Stimulated activated CD8-positive, alpha-beta memory T cell treated with anti-CD3 and anti-CD28 coated beads, Interleukin-7, amount 100 ng/mL, for 1 hour (primary cell): ENCODE measurements at places on chromosomes 6 and 20.

DNA sequence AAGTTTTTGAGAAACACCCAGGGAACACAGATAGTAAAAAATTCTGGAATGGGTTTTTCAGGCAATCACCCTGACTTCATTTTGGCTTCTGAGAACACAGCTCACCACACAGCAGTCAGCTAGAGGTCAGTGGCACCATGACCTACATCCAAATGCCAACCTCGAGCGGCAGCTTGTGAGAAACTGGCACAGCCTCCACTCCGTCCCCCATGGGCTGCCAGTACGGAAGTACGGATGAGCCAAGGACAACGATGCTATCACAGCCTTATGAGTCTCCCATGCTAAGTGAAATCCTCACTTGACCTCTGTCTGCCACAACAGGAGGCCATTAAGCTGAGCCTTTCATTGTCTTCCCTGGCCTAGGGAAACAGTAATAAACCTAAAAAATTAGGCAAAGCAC is 32.0 kb downstream of the KIF16B start:
- DNase-seq: no peak

- no peak for DNase-seq
These were observed 1090.0 kb downstream of the EPHA7 start for GRCh38 chr6:92329208-92329847.

DNA sequence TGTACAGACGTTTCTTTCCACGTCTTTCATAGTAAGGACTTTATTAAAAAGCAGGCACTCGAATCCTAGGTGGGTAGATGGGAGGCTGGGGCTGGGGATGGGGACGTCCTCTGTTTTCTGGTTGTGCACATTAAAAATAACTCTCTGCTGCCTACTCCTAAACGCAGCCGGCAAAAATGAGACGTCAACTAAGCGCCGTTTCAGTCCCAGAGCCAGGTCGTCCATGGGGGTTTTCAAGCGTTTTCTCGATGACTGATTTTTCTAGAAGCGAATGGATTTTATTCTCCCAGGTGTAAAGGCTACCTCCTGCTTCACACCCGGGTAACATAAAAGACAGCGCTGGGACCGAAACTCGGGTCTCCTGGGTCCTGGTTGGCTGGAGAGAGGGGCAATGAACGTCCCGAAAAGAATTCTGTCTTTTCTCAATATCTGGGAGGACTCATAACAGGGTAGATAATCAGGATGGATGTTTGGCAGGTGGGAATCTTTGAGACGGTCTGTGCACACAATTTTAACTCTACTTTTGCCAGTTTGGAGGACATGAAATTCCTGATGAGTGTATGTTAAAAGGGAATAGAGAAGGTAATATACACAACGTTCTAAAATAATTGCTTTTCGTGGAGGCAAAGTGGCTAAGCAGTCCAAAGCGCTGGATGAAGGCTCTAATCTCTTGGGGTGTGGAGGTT is 25.2 kb downstream of the GPX6 start:
- DNase-seq: no peak

DNA sequence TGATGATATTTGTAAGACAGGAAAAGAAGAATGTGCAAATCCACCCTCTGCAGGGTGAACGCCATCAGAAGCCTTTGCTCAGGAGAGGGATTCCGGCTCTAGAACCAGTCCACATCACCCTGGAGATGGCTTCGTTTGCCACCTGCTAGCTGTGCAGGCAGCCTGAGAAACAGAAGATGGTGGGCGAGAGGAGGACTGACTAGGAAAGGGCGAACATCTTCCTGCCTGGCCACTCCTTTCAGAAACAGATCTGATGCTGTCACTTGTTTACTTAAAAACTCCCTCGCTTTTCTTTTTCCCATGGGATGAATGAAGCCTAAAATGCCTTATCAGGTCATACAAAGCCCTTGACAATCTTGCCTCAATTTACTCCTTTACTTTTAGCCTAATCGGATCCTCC is 1.2 kb downstream of the PTPRA start:
- DNase-seq: no peak

- no peak for DNase-seq
These were observed 134.3 kb downstream of the RTN4IP1 start for GRCh38 chr6:106495014-106495413.

- no peak for DNase-seq
These were observed 14.3 kb upstream of the EPM2A start for GRCh38 chr6:145749632-145750031.

DNA sequence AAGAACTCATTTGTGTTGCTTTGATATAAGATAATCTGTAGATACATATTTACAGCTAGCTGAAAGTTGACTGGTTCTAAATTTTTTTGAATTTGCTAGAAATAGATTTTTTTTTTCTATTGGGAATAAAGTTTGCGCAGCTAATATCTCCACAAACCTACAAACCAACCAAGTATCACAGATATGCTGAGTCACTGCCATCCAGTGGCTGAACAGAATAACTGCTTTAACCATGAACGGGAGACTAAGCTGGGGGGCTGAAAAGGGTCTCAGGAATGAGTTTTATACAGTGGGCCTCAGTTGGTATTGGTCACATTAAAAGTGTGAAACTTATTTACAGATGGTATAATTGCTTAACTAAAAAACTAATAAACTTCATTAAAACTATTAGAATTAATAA is 326.7 kb upstream of the CNR1 start:
- DNase-seq: no peak

DNA sequence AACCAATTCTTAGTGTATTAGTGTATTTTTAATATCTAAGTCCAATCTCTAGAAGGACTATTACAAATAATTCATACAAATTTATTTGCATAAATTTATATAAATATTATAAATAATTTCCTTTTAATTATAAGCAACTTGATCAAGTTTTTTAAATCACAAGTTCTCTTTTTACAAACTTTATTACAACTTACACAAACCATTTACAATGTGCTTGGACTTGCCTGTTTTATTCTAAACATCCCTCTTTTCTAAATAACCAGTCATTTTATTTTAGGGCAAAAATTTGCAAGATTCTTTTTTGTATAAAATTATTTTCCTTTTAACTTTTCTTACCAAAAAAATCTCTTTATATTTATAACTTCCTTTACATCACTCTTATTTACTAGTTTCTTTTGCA is 83.5 kb upstream of the SYNCRIP start:
- DNase-seq: no peak

- no peak for DNase-seq
These were observed 98.6 kb upstream of the SUPT3H start for GRCh38 chr6:45476341-45476740.

- DNase-seq: no peak
These were observed 41.5 kb downstream of the CD83 start for GRCh38 chr6:14159090-14159489.

DNA sequence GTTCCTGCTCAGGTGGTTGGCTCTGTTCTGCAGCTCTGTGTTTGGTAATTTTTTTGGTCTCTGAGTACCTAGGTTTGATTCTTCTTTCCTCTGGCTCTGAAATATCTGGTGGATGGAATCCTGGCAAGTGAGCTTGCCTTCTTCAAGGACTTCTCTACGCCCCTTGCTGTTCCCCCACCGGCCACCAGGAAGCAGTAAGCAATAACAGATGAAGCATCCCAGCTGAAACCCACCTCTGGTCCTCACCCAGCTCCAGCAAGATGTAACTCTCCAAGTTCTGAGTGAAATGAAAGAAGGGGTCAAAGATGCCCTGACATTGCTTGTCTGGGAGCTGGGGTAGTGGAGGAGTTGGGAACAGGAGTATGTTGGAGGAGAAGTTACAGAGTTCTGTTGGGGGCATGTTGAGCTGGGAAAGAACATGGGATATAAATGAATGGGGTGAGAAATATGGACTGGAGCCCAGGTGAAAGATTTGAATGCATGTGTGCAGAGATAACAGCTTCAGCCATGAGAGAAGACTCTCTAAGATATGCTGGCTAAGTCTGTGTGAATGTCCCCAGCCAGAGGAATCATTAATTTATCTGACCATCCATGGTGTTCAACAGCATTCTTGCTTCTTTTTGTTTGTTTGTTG is 51.3 kb upstream of the GLP1R start:
- DNase-seq: no peak

DNA sequence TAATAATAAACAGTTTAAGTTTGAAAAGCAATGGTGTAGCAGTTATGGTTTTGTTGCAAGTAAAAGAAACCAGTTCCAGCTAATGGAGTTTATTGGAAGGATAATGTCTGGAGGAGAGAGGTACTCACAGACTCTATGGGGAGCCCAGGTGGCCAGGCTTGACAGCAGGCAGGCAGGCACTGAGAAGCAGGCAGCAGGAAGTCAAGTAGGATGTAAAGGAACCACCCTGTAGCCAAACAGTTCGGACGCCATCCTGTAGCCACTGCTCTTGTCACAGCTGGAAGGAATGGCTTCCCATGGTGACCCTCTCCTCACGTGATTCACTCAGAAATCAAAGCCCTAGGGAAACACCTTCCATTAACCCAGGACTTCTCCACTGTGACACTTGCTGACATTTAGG is 96.7 kb upstream of the MC3R start:
- DNase-seq: no peak

DNA sequence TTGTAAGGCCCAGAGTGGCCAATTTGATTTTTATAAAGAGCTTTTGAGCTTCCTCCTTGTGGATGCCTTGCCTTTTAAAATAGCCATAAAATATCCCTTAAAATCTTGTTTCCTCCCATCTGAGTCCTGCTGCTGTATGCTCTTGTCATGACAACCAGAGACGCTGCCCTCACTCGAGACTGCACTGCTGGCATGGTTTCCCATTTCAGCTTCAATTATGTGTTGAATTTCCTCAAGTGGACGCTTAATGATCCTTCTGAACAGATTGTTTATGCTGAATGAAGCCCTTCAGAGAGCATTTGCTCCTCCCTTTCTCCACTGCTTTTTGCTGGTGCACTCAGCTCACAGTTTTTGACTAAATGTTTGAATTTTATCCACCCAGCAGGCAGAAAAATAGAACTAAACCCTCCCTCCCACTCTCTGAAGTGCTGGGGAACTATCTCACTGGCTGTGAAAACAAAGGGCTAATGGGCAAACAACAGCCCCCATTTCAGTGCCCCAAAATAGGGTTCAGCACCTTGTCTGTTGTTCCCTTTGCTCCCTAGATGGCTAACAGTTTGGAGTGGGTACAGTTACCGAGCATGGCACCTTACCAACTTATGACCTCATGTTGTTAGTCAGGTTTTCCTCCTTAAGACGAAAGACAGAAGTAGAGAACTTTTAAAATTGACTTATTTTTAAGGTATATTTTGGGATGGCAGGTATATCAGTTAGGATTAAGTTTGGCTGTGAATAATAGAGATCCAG is 45.5 kb upstream of the RNF8 start:
- DNase-seq: no peak

GRCh38 chr6:23091795-23092194 is 522.4 kb downstream of the HDGFL1 start:
- DNase-seq: no peak

GRCh38 chr20:16639027-16639941 is 66.0 kb upstream of the KIF16B start:
- DNase-seq: no peak

DNA sequence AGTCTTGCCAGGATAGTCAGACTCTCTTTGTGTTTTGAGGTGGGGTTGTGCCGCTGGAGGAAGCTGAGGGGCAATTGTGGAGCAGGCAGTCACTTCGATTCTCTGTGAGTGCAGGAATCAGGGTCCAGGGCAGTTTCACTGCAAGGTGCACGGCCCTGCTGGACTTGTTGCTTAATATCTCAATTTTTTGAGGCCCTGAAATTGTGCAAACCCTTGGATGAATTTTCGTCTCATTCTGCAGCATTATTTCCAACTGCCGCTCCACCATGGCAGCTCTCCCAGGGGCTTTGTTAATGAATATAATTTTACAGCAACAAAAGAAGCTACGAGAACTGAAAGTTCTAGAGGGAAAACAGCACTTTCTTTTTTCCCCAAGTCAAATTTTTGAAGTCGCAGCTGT is 531.9 kb downstream of the QKI start:
- no peak for DNase-seq

DNA sequence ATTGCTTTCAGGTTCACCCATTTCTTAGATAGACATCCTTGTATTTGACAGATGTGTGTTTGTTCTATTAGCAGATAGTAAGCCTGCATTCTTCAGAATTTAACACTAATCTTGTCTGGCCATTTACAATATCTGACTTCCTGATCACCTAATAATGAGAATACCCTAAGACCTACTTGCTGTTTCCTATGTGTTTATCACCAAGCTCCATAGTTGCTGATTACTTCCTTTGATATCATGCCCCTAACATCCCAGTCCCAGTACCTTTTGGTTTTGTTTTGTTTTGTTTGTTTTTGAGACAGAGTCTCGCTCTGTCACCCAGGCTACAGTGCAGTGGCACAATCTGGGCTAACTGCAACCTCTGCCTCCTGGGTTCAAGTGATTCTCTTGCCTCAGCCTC is 143.6 kb upstream of the DST start:
- no peak for DNase-seq

GRCh38 chr20:6381887-6382286 is 259.1 kb upstream of the FERMT1 start:
- no peak for DNase-seq

GRCh38 chr6:11917951-11918738 is 94.0 kb upstream of the HIVEP1 start:
- DNase-seq: no peak

GRCh38 chr20:3392756-3393155 is 14.7 kb downstream of the DNAAF9 start:
- DNase-seq: no peak

- DNase-seq: no peak
These were observed 1013.7 kb upstream of the MAP3K7 start for GRCh38 chr6:91600561-91600960.

DNA sequence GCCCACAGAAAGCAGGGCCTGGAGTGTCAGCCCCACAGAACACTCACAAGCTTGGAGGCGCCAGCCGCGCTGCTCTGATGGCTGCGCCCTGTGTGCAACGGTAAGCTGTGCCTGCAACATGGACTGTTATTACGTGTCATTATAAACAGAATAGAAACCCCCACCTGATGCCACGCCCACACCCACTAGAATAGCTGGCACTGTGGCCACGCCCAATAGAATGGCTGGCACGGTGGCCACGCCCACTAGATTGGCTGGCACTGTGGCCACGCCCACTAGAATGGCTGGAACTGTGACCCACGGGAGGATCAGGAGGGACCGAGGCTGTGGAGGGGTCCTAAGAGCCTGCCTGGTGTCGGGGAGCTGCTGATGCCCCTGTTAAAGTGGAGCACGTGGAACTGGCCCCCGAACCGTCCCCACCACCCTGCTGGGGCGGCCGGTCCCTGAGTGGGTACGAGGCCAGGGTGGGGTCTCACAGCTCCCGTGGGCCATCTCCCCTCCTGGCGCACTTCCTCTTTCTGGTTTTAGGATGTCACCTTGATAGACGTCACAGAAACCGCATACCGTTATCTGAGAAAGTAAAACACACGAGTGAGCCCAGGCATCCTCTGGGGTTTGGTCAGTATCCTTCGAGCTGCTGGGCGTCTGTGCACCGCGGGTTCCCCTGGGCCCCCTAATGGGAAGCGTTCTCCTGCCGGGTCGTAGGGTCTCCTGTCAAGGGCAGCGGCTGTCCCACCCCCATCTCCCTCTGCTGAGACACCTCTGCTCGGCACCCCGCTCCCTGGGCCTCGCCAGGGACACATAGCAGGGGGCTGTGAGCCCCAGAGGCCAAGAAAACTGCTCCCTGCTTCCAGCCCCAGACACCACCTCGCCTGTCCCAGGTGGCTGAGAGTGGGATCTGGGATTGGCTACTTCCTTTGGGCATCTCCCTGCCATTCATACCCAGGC is 25.4 kb downstream of the SLC17A9 start:
- DNase-seq: peak; percentile 43

GRCh38 chr6:121944354-121944753 is 455.1 kb upstream of the HSF2 start:
- DNase-seq: no peak

GRCh38 chr6:138677538-138677937 is 96.0 kb upstream of the CCDC28A start:
- DNase-seq: no peak
